ENCODE measurements at places on chromosomes 6 and 20. TPM values are rescaled to one million over a fixed set of nuclear protein-coding genes. Genes with fewer than 3 reads are reported as not detected.

The C20orf202 gene
- not detected for total RNA-seq

The CST4 gene
- not detected for total RNA-seq

The PACSIN1 gene
- total RNA-seq: not detected

The OR2H1 gene
- total RNA-seq: not detected

The PXDC1 gene
- total RNA-seq: 27.6 TPM

The FAM83B gene
- total RNA-seq: not detected

The TMX4 gene
- 12.4 TPM for total RNA-seq

The CEBPB gene
- total RNA-seq: 60.7 TPM

The HSD17B8 gene
- 5.6 TPM for total RNA-seq

- no peak for DNase-seq
Measured at GRCh38 chr6:3334555-3334954, 75.8 kb downstream of the PSMG4 start.

- no peak for DNase-seq
Measured at GRCh38 chr20:18712882-18713281, 100.7 kb upstream of the SCP2D1 start.

DNA sequence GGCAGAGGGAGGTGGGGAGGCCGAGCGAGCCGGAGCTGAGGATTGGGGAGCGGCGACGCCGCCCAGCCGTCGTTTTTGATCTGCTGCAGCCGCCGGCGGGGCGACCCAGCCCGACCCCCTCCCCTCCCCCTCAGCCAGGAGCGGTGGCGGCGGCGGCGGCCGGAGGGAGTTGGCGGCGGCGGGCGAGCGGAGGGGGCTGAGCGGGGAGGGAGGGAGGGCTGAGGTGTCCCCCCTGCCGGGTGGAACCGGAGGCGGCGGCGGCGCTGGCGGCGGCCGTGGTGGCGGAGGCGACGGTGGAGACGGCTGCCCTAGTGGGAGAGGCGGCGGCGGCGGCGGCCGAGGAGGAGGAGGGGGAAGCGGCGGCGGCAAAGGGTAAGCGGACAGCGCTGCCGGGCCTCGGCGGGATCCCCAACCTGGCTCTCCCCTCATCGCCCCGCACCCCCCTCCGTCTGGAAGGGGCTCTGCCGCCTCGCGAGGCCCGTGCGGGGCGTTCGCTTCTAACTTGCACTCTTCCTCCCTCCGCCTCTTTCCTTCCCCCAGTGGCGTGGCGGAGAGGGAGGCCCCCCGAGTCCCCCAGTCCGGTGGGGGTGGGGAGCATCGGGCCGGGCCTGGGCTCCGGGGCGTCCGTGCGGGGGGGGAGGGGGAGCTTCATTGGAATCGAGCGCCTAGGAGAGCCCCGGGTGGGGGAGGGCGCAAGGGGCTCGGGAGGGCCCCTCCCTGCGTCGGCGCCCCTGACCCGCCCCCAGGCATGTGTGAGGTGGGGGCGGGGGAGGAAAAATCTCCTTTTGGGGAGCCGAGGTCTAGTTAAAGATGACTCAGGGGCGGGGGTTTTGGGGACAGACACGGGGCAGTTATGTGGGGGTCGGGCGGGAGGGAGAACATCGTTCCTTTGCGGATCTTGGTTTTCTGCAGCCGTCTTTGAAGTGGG is at the start of gene TAB2:
Gene TAB2, plus strand, starts transcription at position 69 of the 928 bp plus-strand sequence. CDS start 52,286 bp downstream, outside the sequence.
- peak; percentile 18 for DNase-seq

DNA sequence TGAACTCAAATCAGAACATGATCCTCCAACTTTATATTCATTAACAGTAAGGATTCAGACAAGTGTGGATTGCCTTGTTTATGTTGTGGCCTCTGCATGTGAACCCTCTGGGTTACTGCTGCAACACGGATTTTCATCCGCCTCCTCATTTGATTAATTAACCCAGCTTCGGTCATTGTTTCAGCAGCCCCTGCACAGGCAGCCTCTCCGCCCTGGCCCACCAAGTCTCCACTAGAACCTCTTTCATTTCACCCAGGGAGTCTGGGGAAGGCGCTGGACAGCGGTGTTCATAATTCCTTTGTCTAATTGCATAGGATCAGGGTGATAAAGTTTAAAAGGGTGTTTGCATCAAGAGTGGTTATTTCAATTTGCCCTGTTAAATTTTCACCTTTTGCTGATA is 15.7 kb downstream of the NKX2-2 start:
- DNase-seq: no peak

DNA sequence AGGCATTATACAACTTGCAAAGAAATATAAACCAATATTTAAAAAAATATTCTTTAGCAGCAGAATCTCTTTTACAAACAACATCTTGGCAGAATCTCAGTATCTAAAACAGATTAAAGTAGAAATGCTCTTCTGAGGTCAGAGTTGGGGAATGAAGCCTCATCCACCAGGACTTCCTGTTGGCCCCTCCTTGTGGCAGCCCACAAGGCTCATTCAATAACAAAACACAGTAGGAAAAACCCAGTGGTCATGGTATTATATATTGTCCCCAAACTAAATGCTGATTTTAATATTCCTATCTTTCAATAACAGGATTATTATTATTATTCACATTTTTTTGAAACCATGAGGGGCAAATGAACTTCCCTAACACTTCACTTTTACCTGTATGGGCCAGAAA is 368.6 kb downstream of the BTBD9 start:
- DNase-seq: peak; percentile 43

GRCh38 chr20:855466-856360 is 22.2 kb downstream of the FAM110A start:
- DNase-seq: no peak

DNA sequence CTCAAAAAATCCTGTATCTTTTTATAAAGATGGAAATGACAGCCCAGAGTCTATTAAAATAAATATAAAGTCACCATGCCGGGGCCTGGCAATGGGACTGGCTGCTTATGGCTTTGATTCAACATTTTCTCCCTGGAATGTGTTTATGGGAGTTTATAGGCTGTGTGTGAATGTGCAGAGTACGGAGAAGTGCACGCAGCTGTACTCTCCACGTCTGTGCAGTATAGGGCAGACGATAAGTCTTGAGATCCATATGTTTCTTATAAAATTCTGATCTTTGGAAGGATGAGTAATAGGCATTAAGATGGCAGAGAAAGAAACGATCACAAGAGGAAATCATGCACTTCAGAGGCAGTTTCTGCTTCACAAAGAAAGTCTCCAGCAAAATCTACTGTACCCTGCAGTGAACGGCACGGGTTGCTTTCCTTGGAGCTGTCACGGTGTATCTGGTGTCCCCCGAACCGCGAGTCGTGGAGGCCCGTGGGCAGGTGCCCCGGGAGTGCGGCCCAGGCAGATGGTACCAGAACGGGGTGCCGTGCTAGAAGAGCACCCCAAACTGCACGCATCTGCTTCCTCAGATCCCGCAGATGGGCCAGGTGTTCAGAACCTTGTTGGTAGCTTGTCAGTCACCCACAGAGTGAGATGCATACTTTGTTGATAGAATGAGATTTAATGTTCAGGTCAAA is 382.5 kb downstream of the TAF4 start:
- no peak for DNase-seq

DNA sequence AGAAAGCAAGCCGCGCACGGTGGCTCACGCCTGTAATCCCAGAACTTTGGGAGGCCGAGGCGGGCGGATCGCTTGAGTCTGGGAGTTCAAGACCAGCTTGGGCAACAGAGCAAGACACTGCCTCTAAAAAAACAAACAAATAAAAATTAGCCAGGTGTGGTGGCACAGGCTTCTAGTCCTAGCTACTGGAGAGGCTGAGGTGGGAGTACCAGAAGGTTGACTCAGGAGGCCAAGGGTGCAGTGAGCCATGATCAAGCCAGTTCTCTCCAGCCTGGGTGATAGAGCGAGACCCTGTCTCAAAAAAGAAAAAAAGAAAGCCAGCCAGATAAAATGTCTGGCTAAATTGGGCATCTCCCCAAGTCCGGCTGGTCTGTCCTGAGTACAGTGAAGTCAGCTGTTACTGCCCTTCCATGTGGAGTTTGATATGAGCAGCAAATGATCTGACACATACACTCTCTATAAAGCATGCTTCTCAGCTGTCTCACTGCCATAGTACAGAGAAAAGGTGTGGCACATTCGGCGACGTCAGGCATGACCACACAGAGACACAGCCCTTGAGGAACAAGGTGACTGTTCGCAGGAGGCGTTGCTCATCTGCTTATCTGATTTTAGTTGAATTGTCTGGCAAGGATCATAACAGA is 13.0 kb downstream of the CD83 start:
- DNase-seq: no peak

DNA sequence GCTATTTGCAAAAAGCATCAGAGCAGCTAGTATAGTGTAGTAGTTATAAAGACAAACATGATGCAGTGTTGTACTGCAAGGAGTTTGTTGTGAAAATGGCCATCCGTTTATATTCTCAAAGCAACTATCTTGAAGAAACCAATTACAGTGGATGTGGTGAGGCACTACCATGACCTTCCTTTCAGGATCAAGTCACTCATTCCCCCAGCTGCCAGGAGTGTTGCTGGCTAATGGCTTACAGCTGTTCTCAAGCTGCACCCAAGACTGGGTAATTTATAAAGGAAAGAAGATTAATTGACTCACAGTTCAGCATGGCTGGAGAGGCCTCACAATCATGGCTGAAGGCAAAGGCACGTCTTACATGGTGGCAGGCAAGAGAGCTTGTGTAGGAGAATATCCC is 29.0 kb downstream of the ADGRF4 start:
- DNase-seq: no peak

DNA sequence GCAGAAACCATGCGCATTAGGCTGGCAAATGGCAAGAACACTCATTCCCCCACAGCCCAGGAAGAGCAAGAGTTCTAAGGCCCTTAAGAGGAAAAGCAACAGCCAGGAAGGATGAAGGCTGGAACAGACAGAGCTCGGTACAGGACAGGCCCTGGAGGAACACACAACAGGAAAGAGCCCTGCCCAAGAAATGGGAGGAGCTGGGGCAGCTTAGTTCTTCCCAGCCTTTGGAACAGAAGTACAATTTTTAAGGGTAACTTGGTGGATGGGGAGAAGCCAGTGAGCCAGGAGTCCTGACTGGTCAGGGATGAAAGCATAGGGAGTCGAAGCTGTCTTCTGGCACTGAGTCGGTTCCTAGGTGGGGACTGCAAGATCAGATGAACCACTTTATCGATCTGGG is 32.4 kb downstream of the OR2B2 start:
- DNase-seq: no peak

DNA sequence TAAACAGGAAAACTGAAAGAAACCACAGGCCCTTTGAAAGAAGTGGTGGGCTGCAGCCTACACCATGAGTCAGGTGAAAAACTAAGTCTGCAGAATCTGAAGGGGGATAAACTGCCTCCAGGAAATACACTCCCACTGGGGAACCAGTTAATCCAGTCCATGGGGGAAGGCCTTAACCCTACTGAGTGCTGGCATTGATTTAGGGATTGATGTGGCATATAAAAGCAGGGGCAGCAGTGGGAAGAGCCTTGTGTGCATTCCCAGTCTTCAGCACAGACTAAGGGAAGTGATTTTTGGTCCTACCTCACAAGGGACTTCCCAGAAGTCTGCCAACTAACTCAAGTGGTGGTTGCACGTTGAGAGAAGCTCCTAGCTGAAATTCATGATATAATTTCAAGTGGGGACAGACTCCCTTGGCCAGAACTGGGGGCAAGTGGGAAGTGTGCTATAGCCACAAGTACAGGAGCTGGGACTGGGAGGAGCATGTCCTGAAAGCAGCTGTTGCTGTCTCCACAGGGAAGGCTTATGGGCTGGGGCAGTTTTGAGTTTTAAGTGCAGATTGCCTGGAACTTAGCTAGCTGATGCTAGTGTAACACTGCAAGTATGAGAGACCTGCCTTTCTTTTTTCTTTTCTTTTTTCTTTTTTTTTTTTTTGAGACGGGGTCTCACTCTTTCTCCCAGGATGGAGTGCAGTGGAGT is 31.2 kb downstream of the CITED2 start:
- DNase-seq: peak; percentile 57

DNA sequence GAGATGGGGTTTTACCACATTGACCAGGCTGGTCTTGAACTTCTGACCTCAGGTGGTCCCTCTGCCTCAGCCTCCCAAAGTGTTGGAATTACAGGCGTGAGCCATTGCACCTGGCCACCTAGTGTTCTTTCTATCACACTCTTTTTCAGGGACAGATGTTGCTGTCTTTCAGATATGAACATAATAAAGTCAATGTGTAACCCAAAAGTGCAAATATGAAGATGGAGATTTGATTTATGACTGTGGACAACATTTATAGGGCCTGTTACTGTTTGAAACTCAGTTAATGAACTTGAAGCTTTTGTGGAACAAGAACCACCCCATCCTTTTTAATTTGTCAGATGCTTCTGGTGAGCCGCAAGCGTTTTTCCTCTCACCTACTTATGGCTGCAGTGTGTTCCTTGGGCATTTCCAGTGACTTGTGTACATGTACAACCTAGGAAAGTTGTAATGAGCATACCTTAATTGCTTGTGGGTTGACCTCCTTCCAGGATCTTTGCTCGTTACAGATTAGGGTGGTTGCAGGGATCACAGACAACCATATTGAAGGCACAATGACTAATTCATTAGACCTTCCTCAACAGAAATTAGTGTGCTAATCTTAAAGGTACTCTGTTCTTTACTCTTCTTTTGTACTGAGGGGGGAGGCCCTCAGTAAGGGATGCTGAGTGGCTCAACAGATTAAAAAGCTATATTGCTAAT is 6.8 kb downstream of the TBPL1 start:
- no peak for DNase-seq

DNA sequence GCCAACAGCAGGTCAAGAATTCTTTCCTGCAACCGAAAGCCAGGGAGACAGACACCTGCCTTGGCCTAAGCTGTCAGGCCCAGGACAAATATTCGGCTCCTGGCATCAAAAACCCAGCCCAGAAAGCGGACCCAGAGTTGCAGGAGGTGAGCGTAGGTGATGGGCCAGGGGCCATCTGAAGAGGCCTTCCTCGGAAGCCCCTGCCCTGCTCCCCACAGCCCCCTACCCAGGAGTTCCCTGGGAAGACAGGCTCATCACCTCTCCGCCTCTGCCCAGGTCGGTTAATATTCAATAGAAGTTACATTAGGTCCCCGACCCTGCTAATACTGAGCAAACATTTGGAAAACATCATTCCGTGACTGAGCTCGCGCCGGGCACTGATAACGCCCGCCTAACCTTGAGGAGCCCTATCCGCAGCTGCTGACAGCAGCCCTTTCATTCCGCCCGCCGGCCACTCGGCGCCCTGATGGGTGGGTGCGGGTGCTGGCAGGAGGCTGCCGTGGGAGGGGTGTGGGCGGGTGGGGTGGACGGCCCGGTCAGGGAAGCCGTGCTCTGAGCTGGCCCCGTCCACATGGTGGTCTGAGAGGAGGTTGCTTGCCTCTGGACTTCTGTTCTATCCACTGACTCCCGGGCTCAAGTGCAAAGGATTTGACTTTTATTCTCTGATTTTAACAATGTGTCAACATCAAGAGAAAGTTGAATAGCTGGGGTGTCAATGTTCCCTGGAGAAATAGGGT is 55.7 kb downstream of the HNF4A start:
- no peak for DNase-seq

GRCh38 chr6:158649289-158650143 is at the start of gene SYTL3:
SYTL3 (plus strand) TSS chr6:158650054; CDS start chr6:158663269, 13,215 bp downstream.
- peak; percentile 80 for DNase-seq

DNA sequence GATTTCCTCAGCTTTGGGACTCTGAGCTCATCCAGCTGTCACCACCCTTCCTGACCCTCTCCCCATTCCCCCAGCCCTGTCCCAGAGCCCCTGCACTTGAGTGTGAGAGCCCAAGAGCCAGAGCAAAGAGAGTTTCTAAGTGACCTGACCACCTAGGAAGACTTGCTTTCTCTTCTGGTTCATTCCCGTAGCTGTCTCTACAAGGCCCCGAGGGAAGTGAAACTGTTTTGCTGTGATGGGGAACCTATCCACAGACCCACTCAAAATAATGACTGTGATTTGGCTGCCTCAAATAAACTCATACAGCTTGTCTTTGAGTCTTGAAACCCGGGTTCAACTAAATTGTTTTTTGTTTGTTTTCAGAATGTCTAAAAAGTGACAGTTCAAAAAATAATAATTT is 74.6 kb upstream of the XRN2 start:
- DNase-seq: no peak

- peak; percentile 35 for DNase-seq
Measured at GRCh38 chr6:125931733-125932450, 24.7 kb upstream of the HINT3 start.
